Coronary artery (tissue), 2 donors: ENCODE measurements at places on chromosomes 4 and X.

GRCh38 chr4:13541720-13542576 lies 2.4 kb downstream of the NKX3-2 start:
- DNase-seq, result no peak

DNA sequence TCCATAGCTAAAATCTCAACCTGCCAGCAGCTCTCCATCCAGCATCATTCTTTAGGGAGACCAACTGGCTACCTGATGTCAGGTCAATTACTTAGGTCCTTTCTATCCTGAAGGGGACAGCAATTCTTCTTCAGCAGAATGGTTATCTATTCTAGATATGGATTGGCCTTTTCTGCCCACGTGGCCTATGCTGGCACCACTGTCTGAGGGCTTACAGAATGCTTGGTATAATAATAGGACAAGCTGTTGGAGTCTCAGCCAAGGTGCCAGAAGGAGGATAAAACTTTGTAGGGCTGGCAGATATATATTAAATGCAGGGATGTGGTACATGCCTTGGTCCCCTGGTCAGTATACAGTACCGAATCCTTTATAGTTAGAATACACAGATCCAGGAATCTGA lies 89.8 kb upstream of the C1GALT1C1 start:
- no peak for DNase-seq

DNA sequence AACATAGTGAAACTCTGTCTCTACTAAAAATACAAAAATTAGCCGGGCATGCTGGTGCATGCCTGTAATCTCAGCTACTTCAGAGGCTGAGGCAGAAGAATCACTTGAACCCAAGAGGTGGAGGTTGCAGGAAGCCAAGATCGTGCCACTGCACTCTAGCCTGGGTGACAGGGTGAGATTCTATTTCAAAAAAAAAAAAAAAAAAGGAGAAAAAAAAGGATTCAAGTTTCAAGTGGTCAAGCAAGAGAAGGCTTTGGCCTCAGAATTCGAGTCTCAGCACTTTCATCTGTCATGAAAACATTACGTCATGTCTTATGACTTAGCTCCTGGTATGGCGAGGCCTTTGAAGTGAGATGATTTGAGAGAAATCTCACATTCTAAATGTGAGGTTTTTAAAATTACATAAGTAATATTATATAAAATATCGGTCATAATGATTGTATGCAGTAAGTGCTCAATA lies 21.2 kb upstream of the DHRSX start:
- no peak for DNase-seq

DNA sequence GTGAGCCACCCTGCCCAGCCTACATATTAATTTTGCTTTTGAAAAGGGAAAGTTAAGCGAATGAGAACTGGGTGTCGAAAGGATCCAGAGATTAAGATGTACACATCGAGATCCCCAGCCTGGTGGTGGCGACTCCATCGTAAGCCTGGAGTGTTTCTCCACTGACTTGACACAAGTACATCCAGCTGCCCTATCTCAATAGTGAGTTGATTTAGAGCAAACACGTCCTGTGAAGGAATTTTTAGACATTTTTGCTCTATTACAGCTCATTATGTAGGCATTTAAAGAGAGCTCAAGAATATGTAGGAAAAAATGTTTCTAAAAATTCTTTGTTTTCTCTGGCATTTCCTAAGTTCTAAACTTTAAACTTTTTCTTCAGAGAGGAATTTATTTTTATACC lies 11.7 kb upstream of the CLDN34 start:
- DNase-seq, result no peak

DNA sequence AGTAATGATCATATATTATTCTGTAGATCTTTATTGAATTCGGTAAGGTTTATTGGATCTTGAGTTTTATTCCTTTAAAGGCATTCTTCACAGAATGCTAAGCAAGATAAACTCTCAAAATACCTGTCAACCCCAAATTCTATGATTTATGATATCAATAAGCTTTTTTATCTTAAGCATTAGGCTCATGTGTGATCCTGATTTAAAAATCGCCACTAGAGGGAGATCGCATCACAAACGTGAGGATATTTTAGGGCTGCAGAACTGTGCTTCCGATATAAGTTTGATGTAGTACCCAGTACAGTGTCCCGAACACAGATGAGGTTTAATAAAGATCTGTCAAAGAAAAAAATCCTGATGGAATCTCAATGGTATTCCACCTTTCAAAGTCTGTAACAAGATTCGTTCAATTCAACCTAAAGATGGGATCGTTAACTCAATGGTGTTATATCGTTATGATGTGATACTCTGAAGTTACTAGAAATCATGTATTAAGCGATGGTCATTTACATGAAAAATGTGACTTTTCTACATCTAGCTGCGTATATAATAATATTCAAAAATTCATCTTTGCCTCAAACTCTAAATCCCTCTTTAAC lies 169.0 kb downstream of the CORIN start:
- no peak for DNase-seq
